ENCODE measurements at places on chromosomes 2 and 18.

GRCh38 chr18:6389005-6389404 lies 25.7 kb downstream of the L3MBTL4 start:
- no peak for DNase-seq

- no peak for DNase-seq
Measured at GRCh38 chr18:45820106-45820745, 5.2 kb upstream of the SIGLEC15 start.

DNA sequence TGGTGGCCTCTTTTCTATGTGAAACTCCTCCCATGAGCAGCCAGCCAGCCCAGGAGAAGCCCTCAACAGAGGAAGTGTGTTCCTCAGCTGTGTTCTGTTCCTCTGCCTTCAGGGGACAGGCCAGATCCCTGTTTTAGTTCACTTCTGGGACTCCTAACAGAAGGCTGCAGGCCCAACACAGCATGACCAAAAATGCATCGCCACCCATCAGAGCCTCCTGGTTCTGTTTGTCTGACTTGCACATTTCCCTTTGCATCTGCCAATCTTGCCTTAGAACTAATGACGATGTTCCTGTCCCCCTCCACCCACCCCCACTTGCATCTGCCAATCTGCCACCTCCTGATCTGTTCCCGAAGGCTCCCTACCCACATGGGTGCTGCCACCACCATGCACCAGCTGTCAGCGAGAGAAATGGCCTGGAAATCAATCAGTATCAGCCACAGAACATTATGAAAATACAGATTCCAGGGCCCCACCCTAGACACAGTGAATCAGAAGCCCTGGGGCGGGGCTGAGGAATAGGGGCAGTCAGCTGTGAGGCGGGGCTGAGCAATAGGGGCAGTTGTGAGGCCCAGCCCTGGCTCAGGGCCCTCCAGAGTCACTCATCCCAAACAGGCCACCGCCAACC lies 51.0 kb downstream of the FAM168B start:
- DNase-seq = no peak

- DNase-seq = no peak
Measured at GRCh38 chr2:55361465-55362189, 58.0 kb downstream of the CCDC88A start.

DNA sequence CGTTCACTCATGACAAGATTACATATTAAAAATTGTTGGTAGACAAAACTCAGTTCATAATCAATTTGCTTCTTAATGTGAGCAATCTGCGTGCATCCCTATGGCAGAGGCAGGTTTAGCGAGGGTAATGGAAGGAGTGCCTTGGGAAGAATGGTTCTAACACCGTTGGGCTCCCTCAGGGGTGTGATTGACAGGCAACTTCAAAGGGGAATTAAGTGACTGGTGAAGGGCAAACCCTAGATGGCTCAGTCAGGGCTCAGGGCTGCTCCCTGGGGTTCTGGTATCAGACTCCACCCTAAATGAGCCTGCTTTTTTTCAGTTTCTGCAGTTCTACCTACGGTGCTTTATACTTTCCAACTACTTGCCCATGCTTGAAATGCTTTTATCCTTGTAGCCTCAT lies 419.5 kb upstream of the CELF4 start:
- no peak for DNase-seq

- no peak for DNase-seq
Measured at GRCh38 chr18:14900435-14900834, 152.5 kb downstream of the ANKRD30B start.

GRCh38 chr2:25726522-25726921 lies 53.1 kb upstream of the DTNB start:
- no peak for DNase-seq

DNA sequence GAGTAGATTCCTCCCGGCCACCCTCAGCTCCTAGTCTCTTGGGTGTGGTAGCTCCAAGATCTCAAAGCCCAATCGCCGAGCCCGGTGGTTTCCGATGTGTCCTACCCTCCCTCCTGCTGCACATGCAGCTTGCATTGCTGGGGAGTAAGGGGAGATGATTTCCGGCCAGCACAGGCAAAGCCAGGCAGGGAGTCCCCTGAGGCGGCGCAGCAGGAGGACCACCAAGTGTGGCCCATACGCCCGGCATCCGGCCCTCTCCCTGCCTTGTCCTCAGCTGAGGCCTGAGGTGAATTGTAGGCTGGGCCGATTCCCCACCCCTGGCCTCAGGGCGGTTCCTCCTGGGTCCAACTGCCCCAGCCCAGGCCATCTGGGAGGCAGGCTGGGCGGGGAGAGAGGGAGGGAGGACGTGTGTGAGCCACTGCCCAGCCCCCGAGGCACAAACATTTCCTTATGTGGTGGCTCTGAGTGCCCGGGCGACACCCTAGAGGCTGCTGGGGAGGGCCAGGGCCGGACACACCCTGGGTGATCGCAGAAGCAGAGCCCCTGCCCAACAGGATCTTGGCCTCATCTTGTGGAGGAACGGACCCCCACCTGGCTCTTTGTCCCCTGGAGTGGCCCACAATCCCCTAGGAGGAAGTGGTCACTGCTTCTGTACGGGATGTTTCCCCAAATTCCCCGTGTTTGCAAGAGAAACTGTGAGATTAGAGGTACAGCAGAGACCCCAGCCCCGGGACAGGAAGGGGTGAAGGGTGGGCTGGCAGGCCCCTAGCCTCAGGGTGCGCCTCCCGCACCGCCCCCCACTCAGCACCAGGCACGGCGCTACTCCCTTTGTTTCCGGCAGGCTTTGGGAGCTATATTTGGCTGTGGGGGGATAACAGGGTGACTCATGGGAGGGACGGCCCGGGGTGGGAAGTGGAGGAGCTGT lies 41.9 kb upstream of the PTMA start:
- no peak for DNase-seq

DNA sequence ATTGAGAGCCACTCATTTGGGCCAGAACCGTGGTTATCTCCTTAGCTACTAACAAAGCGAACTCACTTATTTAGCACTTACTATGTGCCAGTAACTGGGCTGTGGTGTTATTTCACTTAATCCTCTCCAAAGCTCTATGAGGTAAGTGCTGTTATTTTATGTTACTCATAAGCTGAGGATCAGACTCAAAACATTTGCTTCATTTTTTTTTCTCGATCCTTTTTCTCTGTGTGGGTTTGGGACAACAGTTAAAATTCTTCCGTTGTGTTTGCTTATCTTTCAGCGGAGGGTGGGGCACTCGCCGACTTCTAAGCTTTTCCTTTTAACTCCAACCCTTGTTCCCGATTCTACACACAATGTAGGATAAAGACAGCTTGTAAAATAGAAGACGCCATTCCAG lies 52.8 kb downstream of the TMEM178A start:
- DNase-seq = no peak

GRCh38 chr2:176817061-176817565 lies 395.5 kb upstream of the HNRNPA3 start:
- peak; percentile 21 for DNase-seq

DNA sequence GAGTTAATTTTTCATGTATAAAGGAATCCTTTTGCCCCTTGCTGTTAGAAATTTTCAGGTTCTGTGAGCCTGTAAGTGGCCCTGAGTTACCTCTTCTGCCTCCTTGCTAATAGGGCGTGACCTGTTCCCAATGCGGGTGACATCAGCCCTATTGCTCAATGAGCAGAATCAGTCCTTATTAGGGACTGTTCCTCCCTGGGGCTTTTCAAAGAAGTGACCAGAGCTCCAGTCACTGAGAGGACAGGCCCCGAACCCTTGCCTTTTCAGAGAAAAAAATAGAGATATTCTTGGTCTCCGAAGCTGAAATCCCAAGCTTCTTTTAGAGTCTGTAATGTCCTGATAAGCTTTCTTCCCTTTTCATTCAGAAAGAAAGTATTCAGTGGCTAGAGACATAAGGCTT lies 8.2 kb upstream of the APOB start:
- no peak for DNase-seq

GRCh38 chr2:168934826-168935225 lies 33.7 kb downstream of the G6PC2 start:
- DNase-seq = no peak

DNA sequence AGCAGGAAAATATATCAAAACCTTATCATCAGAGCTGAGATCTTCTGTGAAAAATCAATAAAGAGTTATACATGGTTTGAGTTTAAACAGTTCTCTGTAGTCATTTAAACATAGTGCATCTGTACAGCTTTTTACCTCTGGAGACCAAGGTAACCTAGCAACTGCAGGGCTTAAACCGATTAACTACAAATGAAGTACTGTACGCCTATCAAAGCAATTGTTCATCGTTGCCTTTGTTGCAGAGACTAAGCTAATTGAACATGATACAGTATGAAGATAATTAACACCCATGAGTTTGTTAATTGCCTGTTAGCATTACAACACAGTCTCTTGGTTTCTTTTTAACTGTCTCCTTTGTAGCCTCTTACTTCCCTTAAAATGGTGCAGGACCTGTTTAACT lies 147.9 kb downstream of the LNPK start:
- no peak for DNase-seq

- DNase-seq = no peak
Measured at GRCh38 chr2:157394928-157395327, 49.0 kb downstream of the CYTIP start.

DNA sequence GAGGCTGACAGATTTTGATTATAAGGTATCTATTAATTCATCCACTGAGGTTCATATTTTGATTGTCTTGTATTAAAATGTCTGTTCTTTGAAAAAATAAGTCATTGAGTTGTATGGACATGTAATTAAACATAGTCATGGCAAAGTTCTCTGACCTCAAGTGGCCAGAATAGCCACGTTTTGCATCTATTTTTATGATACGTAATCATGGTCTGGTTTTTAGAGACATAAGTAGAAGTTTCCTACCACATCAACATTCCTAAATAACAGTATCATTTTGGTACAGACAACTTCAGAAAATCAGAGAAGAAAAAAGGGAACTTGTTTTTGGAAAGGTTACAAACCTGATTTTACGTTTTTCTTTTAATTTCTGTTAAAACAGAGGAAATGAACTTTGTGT lies 47.6 kb downstream of the COL5A2 start:
- no peak for DNase-seq

DNA sequence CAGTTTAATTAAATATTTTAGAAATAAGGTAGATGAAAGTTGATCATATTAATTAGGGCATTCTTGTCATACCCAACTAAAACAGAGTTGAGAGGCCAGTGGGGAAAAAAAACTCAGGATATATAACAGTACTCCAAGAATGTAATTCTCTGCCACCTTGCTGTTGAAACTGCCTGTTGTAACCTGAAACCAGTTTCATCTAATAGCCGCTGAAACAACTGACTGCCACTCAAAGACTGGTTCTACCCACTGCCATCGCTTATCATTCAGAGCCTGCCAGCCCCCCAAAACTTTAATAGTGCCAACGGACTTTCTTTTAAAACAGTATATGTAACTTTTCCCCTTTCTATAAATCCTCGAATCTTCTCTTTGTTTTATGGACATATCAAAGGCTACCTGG lies 37.7 kb upstream of the FSIP2 start:
- DNase-seq = no peak

- DNase-seq = no peak
Measured at GRCh38 chr2:69952336-69953115, 8.9 kb downstream of the ASPRV1 start.

DNA sequence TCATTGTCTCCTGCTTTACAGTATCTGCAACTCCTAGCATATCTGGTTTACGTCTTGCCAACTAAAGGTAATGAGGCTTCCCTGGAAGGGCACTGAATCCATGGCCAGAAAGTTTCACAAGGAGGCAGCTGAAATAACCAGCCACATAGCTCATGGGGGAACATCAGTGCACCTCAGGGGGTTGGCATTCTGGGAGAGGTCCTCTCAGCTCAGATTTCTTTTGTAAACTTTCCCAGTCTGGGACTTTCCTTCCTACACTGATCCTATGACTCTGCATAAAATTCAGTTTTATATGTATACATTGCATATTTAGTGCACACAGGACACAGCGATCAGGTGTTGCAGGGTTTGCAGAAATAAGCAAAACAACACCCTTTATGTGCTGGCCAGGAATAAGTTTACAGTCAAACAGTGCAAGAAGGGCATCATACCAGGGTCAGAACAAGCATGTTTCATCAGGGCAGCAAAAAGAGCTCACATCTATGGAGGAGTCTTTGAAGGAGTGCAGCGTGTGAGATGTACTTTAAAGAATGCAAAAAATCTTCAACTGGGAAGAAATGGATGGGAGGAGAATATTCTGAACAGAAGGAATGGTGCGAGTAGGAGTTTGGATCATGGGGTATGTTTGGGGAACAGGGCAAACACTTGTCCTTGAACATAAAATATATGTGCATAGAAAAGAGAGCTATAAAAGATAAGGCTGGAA lies 240.6 kb upstream of the RAB12 start:
- DNase-seq = no peak

DNA sequence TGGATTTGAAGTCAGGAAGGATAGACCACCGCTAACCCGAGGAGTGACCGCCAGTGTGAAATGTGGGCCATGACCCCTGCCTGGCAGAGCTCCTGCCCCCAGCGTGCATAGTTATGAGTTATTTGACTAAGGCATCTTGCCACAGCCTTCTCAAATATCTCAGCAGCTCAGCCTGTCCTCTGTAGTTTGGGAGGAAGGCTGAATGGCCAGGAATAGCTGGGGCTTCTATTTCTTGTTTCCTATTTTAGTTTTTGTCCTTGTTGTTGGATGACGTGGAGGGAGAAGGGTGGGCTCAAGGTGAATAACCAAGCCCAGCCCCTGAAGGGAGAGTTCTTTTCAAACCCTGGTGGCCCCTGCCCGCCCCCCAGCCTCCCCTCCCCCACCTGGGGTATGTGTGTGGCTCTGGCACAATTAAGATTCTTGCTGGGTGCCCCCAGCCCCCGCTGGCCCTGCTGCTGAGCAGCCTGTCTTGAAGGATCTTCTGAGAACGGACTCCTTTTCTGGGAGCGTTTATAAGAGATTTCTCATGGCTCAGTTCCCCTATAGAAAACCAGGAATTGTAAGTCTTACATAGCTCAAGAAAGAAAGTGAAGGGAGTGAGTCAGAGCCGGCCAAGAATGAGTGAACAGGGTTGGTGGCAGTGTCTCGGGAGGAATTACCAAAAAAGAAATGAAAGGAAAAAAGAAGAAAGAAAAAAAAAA lies 157.4 kb downstream of the GLI2 start:
- no peak for DNase-seq

DNA sequence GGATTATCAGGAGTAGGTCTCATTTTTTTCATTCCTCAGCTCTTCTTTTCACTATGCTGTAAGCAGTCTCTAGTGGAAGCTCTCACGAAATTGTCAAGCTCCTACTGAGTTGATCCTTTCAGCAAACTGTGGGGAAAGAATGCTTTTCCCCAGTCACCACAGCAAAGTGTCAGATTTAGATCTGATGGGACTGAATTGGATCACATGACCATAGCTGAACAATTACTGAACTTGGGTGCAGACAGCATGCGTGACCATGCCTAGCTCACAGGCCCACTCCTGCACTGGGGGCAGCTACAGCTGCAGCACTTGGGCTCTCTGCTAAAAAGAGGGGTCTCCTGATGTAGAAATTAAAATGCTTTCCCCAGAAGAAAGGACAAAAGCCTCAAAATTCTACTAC lies 3.1 kb downstream of the ARHGAP15 start:
- DNase-seq = no peak

- no peak for DNase-seq
Measured at GRCh38 chr18:45066886-45067285, 386.2 kb downstream of the SETBP1 start.
